ENCODE measurements at places on chromosomes 1 and 21.

- DNase-seq: no peak
Measured at GRCh38 chr21:35234725-35235124, 185.6 kb upstream of the RUNX1 start.

- no peak for DNase-seq
Measured at GRCh38 chr1:230050973-230051735, 15.9 kb upstream of the GALNT2 start.

- DNase-seq: no peak
Measured at GRCh38 chr1:246372559-246372958, 134.5 kb downstream of the SMYD3 start.

GRCh38 chr1:30197639-30198450 is 525.5 kb downstream of the MATN1 start:
- DNase-seq: no peak

DNA sequence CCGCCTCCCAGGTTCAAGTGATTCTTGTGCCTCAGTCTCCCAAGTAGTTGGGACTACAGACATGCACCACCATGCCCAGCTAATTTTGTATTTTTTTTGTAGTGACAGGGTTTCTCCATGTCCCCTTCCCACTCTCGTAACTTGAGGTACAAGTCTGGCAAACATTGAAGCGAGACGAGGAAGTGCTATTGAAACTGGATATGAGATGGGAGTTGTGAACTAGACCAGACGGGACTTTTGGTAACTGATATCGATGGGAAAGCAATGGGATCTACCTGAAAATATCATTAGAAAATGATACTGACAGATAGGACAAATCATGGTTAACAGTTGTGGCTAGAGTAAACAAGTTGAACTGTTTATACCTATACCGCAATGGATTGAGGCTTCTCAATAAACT is 95.2 kb upstream of the TRABD2B start:
- DNase-seq: no peak

GRCh38 chr1:113684153-113684541 is 75.1 kb downstream of the PHTF1 start:
- DNase-seq: no peak

GRCh38 chr1:8680664-8681650 is 136.5 kb downstream of the RERE start:
- no peak for DNase-seq

DNA sequence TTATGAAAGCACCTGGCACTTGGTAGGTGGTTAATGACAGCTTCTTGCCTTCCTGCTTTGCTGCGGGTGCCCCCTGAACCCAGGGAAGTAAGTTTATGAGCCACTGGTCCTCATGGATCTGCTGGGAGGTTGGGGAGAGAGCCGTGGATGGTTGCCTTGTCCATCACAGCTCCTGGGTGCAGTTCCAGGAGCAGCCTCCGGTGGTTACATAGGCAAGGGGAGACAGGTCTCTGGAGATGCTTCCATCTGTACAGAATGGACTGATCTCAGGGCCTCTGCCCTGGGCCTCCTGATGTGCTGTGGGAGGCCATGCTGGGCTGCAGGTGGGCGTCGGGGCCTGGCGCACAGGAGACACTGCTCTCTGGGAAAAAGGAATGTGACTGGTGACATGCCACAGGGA is 31.6 kb upstream of the ARHGEF10L start:
- peak; percentile 18 for DNase-seq

DNA sequence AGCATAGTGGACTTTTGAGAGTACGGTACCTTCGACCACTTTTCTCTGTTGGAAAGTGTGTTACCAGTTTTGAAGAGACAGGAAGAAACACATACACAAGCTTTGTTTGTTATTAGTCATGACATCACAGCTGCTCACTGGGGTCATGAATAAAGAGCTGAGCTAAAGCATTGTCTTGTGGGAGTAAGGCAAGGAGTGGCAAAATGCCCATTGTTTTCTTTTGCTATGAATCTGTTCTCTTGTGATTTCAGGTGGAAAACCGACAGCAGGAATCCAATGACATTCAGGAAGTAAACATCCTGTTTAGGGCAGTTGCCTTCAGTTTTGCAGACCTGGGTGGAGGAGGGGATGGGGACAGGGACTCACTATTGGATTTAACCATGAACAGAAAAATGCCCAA is 66.2 kb downstream of the RGL1 start:
- DNase-seq: peak; percentile 47

- no peak for DNase-seq
Measured at GRCh38 chr1:232034556-232034955, 408.0 kb downstream of the DISC1 start.

- DNase-seq: no peak
Measured at GRCh38 chr1:178503849-178504248, 7.1 kb upstream of the CLEC20A start.

DNA sequence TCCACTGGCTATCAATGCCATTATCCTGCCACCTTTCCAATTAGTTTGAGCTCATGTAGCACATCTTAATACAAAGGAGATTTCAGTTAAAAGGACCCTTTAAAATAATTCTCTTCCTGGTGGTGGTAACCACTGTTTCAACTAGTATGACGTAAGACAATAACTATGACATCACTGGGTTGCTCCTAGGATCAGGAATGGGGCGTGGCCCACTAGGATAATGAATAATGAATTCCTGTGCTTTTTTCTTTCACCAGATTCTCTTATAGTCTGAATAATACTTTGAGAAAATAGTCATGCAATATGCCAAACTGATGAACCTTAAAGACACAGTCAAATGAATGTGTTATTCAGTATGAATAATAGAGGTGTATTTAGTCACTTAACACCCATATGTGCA is 10.6 kb upstream of the KIFAP3 start:
- DNase-seq: no peak

DNA sequence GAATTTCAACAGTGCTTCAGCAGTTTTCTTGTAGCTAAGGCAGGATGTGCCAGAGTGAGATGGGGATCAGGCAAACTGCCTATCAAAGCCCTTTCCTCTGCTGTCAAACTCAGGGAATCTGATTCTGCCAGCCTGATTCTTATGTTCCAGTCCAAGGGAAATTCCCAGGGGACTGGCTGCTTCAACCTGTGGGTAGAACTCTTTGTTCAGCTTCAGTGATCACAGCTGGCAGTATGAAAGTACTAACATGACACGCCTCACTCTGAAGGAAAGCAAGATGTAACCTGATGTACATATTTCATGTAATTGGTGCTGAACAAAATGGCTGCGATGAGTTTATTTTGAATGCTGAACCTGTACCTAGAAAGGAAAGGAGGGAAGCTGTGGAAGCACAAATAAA is 40.1 kb upstream of the SLC5A9 start:
- DNase-seq: no peak

DNA sequence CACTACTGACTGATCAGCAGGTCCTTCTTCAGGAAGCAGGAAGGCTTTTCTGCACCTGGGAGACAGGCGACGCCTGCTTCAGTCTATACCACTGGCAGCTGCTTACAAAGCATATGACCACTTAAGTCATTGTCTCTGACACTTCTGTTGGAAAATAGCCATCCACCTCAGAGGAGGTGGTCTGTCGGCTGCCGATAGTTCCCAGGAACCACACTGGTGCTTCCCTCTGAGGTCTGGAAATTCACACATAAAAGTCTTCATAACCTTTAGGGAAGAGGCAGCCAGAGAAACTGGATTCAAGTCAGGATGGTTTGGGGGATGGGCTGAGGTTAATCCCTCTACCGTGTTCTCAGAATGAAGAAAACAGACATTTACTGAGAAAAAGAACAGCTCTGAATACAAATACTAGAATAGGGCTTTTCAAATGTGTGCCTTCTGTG is 15.6 kb upstream of the SRP9 start:
- DNase-seq: no peak

GRCh38 chr1:11967028-11967547 is 13.2 kb upstream of the MFN2 start:
- DNase-seq: peak; percentile 11

- DNase-seq: no peak
Measured at GRCh38 chr1:167515893-167516321, 2.4 kb downstream of the CD247 start.

DNA sequence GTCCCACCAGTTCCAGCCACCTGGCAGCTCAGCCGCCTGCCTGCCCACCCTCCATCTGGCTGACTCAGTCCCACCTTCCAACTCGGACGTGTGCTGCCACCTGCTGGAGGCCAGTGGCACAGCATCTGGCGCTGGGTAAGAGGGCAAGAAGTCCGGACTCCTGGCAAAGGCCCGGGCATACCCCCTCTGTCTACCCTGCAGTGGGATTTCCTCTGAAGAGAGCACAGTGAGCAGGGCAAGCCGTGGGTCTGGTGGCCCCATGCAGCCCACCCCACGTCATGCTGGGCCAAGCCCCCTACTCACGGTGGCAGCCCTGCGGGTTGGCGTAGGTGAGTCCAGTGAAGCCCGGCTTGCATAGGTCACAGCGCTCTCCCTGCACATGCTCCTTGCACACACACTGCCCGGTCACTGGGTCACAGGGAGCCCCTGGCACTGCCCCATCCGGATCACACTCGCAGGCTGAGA is 24.5 kb downstream of the LAMB3 start:
- peak; percentile 79 for DNase-seq

- no peak for DNase-seq
Measured at GRCh38 chr1:156655904-156656516, 14.1 kb downstream of the BCAN start.

DNA sequence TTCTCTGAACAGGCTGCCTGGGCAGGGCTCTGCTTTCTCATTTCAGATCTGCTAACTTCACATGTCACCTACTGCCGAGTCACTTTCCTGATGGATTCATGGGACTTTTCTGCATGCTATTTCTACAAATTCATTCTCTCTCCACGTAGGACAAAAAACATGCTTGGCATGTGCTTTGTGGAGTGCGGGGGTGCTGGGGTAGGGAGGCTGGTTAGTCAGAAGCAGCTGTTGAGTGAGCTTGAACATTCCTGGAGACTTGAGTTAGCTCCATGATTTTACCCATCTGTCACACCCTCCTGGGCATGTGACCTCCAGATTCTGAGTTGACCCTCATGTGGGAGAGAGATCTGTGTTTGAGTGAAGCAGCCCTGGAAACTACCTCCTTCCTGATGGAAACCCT is 71.4 kb downstream of the UCK2 start:
- DNase-seq: no peak

GRCh38 chr1:84352298-84353106 is 45.8 kb upstream of the DNASE2B start:
- no peak for DNase-seq

DNA sequence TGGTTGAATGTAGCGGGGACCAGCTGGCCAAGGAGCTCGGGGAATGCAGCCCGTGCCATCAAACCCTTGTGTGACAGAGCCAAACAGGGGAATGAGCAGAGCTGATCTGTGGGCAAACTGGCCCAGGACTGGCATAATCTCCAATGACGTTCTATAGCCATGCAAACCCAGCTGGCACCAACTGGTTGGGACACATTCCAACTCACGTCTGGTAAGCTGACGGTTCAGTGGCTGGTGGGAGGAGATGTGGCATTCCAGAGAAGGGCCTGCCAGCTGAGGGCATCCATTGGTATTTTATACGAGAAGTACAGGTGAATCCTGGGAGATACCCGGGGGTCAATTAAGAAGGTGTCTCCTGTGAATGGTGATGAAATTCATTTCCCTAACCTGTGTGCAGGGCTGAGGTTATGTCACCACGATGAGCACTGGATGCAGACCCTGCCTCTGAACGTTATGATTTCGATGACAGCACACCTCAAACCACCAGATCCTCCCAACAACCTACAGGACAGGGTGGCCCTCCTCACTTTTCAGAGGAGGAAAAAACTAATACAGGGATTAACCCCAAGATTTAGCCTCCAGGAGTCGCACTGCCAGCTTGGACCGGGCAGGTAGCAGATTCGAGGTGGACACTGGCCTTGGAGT is 39.0 kb upstream of the RUNX3 start:
- no peak for DNase-seq

DNA sequence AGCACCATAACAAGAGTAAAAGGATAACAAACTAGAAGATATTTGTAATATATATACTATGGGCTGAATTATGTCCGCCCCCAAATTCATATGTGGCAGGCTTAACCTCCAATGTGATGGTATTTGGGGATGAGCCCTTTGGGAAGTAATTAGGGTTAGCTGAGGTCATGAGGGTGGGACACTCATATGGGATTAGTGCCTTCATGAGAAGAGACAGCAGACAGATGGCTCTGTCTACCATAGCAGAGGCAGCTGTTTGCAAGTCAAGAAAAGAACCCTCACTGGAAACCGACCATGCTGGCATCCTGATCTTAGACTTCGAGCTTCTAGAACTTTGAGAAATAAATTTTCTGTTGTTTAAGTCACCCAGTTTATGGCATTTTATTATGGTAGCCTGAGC is 303.6 kb downstream of the LMO4 start:
- DNase-seq: no peak

GRCh38 chr1:240234485-240235210 is 143.0 kb downstream of the FMN2 start:
- DNase-seq: no peak

- peak; percentile 8 for DNase-seq
Measured at GRCh38 chr21:35113064-35113463, 64.0 kb upstream of the RUNX1 start.

- no peak for DNase-seq
Measured at GRCh38 chr21:34126269-34126668, 52.9 kb downstream of the MRPS6 start.

GRCh38 chr1:78408810-78409209 is 82.0 kb upstream of the PTGFR start:
- no peak for DNase-seq

DNA sequence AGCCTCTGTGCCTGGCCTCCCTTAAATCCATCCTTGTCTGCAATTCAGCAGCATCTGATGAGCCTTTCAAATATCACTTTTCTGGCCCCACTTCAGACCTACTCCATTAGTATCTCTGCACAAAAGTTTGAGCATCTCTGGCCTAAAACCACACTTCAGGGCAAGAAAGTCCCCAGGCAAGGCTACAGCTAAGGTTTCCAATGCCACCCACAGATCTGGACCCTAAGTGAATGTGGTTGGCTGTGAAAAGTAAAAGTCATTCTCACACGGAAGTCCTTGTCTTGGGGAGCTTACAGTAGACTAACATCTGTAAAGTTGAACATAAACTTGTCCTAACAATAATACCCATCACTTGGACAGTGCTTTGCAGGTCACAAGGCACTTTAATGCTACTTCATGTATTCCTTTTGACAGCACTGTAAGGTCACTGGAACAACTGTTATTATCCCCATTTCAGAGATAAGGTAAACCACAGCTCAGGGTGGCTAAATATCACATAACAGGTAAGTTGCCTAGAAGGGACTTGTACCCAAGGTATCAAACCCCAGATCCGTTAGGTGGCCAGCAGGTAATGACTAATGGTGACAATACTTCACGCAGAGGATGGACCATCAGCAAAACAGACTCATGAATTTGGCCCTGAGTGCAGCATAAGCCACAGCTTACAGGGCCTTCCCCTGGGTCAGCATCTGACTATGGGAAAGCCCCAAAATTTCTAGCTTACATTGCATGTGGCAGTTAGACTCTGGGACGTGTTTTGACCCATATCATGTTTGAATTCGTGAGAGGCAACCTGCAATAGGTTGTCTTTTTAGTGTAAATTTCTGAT is 356.0 kb downstream of the HHAT start:
- DNase-seq: no peak

GRCh38 chr21:21807598-21807903 is 809.3 kb downstream of the NCAM2 start:
- DNase-seq: no peak

DNA sequence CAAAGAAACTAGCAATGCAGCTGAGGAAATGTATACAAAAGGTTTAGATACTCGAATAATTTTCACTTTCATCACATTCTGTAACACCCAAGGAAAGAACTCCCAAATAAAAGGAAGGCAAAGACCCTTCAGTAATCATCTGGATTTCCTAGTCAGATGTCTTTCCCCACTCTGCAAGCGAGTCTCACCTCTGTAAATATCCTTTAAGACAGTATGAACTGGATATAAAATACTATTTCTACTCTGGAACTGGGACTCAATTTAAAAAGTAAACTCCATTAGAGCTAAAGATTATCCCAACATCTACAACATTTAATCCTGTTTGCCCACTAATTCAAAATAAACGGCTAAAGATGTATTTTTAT is 27.0 kb downstream of the C2CD2 start:
- DNase-seq: no peak

Measured in suppressor macrophage (primary cell).